Stimulated activated CD8-positive, alpha-beta memory T cell treated with anti-CD3 and anti-CD28 coated beads, Interleukin-2, amount 100 ng/mL, for 48 hours (primary cell): ENCODE measurements at places on chromosomes 13 and 19.

- no peak for DNase-seq
These were observed 14.0 kb downstream of the CEACAM16 start for GRCh38 chr19:44712864-44713515.

GRCh38 chr19:8206147-8207087 lies 2.8 kb upstream of the CERS4 start:
- no peak for DNase-seq

DNA sequence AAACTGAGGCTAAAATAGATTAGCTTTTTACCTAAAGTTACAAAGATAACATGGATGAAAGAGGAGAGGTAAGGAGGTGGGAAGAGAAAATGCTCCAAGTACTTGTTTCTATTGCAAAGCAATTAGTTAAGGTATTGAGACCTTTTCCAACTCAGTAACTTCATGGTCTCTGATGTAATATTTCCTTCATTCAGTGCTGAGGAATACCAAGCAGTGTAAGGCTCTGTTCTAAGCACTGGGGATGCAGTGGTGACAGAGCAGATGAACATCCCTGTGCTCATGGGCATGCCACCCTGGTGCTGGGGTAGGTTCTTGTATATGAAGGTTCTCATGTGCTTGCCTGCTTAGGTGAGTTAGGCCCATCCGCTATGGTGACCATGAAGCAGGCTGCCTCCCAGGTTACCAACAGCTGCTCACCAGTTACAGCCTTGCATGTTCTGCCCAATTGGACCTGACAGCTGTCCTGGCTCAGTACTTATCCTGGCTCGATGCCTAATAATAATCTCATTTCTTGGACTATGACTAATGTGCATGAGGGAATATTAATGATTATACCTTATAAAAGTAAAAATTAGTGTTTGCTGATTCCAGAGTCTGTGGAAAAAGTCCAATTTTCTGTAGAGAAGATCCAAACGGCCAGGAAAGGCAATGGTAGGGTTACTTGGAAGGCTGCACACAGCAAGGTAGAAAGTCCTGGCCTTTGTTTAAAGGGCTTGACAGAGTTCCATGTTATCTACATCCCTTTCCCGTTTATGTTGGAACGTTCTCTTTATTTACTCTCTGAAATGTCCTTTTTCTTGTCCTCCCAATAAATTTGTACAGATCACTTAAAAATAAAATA lies 48.3 kb downstream of the LATS2 start:
- DNase-seq, result no peak

- DNase-seq, result no peak
These were observed 343.5 kb downstream of the TEX29 start for GRCh38 chr13:111663953-111664421.

GRCh38 chr19:19464339-19465098 lies 50.8 kb downstream of the TSSK6 start:
- no peak for DNase-seq

DNA sequence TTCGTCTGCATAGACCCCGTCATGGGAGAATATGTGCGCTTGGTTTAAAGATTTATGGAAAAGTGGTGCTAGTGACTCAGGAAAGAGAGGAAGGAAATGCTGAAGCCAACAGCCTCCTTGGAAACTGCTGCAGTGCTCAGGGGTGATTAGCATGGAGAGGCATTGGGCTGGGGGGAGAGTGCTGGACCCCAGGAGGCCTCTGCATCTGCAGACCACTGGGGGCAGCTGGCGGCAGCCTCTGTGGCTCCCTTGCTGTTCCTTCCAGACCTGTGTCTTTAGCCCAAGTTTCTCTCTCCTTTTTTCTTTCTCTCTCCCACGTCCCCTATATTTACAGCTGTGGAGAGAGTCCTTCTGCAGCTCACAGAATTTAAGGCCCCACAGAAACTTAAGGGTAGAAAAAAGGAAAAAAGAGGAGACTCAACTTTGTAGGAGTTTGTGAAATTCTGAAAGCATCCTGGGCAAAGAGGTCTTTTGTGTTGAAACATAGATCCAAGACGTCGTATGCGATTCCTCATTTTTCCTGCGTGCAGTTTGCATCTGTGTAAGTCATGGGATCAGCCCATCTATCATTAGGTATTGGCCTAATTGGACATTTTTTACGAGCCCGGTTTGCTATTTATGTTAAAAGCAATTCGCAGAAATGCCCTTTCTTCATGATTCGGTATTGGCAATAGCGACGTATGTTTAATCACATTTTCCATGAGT lies 116.2 kb upstream of the ZNF536 start:
- no peak for DNase-seq

- no peak for DNase-seq
These were observed at the start of gene SLC7A10 for GRCh38 chr19:33225458-33225926. TSS of gene SLC7A10 (minus strand) at chr19:33225850. CDS start at chr19:33225703, 147 bp downstream.

DNA sequence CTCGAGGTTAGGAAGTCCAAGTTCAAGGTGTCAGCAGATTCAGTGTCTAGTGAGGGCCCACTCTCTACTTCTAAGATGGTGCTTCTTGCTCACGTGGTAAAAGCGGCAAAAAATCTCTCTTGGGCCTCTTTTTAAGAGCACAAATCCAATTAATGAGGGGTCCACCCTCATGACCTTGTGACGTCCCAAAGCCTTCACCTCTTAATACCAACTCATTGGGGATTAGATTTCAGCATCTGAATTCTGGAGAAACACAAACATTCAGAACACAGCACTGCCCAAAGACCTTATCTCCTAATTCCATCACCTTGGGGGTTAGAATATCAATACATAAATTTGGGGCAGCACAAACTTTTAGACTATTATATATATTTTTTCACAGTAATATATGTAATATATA lies 146.4 kb upstream of the GPC6 start:
- no peak for DNase-seq

DNA sequence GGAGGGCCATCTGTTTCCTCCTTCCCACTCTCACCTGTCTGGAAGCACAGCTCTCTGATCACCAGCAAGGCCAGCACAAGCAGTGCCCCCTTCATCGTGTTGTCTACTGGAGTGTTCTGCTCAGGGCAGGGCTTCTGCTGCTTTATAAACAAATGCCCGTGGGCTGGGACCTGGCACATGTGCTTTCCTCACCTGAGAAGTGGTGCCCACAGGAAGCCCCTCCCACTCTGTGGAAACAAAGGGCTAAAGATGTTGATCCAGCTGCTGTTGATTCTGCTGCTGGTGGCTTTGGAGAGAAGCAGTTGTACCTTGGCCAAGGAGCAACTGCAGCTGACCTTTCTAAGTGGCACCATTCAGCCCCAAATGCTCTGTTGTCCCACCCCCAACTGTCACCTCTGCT lies 26.4 kb upstream of the ZNF181 start:
- DNase-seq, result no peak
